Stimulated activated naive CD4-positive, alpha-beta T cell (primary cell): ENCODE measurements at places on chromosomes 3 and 15.

- DNase-seq, result no peak
Observed at GRCh38 chr15:74865316-74865715, 7.8 kb downstream of the SCAMP2 start.

- no peak for DNase-seq
Observed at GRCh38 chr3:151219056-151219455, 16.0 kb upstream of the GPR171 start.

DNA sequence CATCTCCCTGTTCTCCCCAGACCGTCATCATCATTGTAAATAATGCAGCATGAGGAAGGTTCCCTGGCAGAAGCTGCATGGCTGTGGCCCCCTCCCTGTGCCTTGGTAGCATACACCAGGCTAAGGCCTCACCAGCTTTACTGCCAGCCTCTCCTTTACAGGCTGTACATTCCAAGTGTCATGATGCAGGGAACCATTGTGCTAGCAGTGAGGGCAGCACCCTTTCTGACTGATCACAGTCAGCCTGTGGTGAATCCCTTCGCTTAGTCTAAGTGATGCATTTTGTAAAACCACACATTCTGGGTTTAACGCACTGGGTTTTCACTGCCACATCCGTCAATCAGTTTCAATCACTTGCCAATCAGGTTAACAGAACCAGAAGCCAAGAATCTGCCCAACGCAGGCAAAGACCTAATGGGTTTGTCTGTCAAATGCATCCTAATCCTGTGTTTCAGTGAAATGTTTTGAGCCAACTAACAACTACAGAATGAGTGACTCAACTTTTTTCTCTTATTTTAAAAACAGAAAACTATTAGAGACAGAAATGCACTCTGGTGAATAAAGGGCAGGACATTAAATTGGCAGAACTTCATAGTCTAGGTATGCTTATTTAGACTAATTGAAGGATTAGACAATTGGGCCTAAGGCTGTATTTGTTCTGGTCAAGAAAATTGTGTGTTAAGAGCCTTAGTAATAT, 225.9 kb upstream of the DPH6 start:
- DNase-seq, result no peak

DNA sequence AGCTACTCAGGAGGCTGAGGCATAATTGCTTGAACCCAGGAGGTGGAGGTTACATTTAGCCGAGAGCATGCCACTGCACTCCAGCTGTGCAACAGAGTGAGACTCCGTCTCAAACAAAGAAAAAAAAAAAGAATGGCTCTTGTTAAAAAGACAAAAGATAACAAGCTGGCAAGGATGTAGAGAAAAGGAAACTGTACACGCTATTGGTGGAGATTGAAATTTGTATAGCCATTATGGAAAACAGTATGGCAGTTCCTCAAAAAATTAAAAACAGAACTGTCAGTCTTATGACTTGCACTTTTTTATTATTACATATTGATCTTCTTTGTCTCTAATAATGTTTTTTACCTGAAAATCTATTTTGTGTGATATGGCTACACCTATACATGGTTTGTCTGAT, 41.9 kb downstream of the MEX3B start:
- no peak for DNase-seq

- no peak for DNase-seq
Observed at GRCh38 chr3:140469491-140469890, 208.4 kb upstream of the TRIM42 start.

- DNase-seq, result no peak
Observed at GRCh38 chr3:149114458-149114857, 15.0 kb upstream of the HPS3 start.

GRCh38 chr15:29135309-29135657, 134.3 kb downstream of the NSMCE3 start:
- DNase-seq, result no peak

DNA sequence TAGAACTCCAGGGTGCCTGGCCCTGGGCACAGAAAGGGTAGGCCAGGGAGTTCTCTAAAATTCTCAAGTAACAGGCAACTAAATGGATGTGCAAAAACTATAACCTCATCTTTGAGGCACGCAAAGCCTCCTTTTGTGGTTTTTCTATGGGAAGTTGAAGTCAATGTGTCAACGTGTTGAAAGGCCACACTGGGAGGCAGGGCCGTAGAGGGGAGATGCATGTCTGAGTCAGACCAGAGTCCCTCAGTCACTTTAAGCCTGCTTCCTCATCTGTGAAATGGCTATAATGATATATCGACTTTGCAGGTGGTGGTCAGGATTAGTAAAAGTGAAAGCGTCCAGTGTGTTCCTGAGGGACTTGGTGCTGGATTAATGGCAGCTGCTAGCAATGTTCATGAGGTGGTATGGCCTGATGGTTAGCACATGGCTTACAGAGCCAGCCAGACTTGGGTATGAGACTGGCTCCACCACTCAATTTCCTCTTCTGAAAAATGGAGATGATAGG, 17.0 kb downstream of the TGM5 start:
- no peak for DNase-seq

- no peak for DNase-seq
Observed at GRCh38 chr3:69241769-69242168, 119.4 kb upstream of the LMOD3 start.

- DNase-seq, result no peak
Observed at GRCh38 chr15:40915679-40916078, 13.5 kb upstream of the DLL4 start.

DNA sequence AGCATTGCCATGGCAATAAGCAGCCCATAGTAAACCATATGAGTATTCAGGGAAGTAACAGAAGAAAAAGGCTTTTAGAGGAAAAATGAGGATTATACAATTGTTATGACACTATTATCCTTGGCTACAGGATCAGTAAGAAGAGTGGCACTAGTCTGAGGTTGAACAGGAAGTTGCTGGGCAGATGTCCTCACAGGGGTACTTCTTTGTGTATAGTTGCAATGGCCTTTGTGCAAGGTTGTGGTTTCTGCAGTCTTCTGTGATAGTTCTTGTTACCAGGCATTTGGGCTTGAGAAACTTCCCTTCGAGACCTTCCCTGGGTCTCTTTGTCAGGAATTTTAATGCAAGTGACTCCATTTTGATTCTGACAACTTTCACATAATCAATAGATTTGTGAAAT, 100.6 kb upstream of the ATP11B start:
- no peak for DNase-seq

DNA sequence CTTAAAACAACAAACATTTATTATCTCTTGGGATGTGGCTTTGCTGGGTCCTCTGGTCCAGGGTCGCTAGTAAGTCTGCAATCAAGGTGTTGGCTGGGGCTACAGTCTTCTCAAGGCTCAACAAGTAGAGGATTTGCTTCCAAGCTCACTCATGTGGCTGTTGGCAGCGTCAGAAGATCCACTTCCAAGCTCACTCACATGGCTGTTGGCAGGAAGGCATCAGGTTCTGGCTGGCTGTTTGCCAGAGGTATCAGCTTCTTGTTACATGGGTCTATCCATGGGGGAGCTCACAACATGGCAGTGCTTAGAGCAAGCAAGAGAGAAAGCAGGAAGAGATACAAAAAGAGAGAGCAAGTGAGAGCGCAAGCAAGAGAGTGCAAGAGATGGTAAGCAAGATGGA, 15.0 kb upstream of the BNC1 start:
- DNase-seq, result no peak

- DNase-seq, result no peak
Observed at GRCh38 chr3:156705761-156706616, 31.6 kb downstream of the TIPARP start.

- no peak for DNase-seq
Observed at GRCh38 chr3:148992027-148992634, 791 bp downstream of the GYG1 start.

DNA sequence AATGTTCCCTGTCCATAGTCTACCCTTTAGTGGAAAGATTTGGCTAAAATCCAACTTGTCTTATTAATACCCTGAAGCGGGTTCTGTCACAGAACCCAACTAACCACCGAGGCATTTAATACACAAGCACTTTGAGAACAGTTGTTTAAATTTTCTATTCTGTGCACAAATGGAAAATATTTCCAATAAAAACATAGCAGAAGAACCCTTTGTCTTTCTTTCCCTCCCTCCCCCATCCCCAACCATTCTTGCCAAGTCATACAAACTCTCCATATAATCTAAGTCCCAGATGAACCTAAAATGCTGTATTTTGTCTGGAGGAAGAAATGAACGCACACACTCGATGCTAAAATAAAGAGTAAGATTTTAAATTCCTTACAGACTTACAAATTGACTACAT, 126.9 kb upstream of the STRIT1 start:
- DNase-seq, result no peak

GRCh38 chr3:37779289-37780152, 82.2 kb upstream of the CTDSPL start:
- no peak for DNase-seq

- DNase-seq, result no peak
Observed at GRCh38 chr3:80079886-80080285, 312.1 kb upstream of the ROBO1 start.

DNA sequence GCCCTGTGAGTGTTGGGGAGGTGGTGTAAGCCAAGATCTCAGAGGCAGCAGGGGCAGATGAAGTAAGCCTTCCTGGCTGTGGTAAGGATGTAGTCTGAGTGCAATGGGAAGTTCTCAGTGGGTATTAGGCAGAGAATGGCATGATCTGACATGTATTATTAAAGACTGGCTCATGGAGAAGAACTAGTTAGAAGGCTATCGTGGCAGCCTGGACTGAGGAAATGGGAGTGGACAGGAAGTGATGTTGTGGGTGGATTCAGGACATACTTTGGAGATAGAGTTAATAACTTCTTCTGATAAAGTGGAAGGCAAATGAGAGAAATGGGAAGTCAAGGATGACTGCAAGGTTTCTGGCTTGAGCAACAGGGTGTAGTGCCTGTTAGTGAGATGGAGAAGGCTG, 250.9 kb upstream of the CFAP20DC start:
- no peak for DNase-seq

- DNase-seq, result no peak
Observed at GRCh38 chr3:186746008-186746407, 28.8 kb downstream of the KNG1 start.

- DNase-seq, result no peak
Observed at GRCh38 chr3:122519693-122520092, 5.0 kb upstream of the KPNA1 start.

GRCh38 chr15:71639471-71639870, 170.9 kb upstream of the NR2E3 start:
- no peak for DNase-seq

- DNase-seq, result no peak
Observed at GRCh38 chr3:13536832-13537231, 12.1 kb upstream of the FBLN2 start.

GRCh38 chr3:119885746-119886530, 104.0 kb downstream of the NR1I2 start:
- no peak for DNase-seq

DNA sequence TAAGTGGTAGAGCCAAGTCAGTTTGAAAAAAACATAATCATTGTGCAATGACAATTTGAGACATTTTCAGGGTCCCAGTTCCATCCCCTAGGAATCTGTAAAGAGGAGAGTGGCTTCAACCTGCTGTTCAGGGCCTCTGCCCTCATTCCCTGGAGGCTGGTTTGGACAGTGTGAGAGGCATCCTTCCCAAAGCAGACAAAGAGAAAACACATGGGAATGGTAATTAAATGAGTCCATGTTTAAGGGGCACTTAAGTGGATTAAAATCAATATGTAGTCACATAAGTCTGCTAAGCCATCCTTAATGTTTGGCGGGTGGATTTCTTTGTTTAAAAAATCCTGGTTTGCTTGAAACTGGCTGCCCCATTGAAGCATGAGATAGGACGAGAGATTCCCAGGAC, 146.3 kb upstream of the CTDSPL start:
- no peak for DNase-seq

GRCh38 chr3:184237807-184238206, 8.4 kb downstream of the VWA5B2 start:
- no peak for DNase-seq

GRCh38 chr3:25478964-25479726, 51.1 kb downstream of the RARB start:
- no peak for DNase-seq

- no peak for DNase-seq
Observed at GRCh38 chr3:111744611-111745010, 114.5 kb upstream of the PHLDB2 start.

GRCh38 chr15:25058080-25058785, 103.4 kb downstream of the SNRPN start:
- DNase-seq, result no peak

- DNase-seq, result no peak
Observed at GRCh38 chr15:100763835-100764750, 115.5 kb upstream of the ALDH1A3 start.

DNA sequence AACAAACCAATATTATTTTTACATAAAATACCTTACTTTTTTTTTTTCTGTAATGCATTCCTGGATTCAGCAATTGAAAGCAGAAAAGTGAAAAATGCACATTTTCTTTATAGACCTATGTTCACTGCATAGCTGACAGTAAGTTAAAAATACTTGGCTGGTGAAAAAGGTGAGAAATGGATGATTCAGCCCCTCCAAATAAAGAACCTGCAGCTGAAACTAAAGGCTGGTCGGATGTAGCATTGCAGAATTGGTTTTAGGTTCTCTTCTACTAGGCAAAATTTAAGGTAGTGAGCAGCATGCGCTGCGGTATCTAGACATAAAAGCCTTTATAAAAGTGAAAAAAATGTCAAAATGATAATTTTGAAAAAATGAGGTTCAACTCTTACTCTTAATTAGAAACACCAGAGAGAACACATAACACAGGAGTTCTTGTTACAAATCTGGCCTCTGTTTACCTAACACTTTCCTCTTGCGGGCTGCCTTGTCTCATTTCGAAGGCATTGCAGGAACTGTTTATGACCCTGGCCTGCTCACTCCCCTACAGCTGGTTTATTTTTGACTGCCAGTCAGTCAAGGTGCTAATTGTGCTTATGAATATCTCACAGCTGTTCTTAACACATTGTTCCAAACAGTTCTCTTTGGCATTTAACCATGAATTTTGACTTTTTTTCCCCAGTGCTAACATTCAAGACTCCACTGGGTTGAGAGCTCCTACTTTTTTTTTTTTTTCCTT, 455.4 kb upstream of the TBL1XR1 start:
- DNase-seq, result no peak

DNA sequence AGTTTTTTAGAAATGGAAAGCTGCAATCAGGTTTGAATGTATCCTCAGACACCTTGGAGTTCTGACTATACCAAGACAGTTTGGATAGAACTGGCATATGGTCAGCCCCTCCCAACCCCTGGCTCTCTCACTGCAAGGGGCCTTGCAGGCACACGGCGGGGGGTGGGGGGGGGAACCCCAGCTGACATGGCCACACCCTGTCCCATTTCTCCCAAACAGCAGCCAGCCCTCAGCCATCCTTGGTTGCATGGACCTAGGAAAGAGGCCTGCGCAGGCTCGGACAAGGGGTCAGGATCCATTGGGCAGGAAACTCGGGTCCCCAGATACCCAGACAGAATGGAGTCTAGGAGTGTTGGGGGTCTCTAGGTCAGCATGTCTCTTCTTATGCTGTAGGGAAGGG, 14.5 kb downstream of the CAND2 start:
- DNase-seq, result no peak

DNA sequence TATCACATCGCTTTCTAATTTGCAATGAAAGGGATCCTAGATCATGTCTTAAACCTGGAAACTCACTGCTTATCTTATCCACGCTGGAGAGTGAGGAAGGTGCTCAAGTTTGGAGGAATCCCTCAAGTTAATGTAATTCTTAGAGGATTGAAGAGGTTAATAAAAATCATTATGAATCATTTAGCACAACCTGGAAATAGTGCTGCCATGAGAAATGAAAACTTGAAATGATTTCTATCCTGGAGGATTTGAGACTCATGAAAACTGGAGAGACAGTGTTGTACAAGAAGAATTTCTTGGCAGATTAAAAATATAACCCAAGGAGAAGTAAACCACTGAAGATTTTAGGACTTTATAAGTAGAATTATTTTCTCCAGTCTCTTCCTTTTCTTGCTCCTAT, 125.9 kb downstream of the ADAMTS9 start:
- DNase-seq, result no peak

- no peak for DNase-seq
Observed at GRCh38 chr3:169953462-169954141, 13.0 kb upstream of the SEC62 start.
